ENCODE measurements at places on chromosomes 6 and 20. TPM values are rescaled to one million over a fixed set of nuclear protein-coding genes. Genes with fewer than 3 reads are reported as not detected.
A peak's percentile ranks its signal among the peaks of the same experiment; 100 is the strongest.

DNA sequence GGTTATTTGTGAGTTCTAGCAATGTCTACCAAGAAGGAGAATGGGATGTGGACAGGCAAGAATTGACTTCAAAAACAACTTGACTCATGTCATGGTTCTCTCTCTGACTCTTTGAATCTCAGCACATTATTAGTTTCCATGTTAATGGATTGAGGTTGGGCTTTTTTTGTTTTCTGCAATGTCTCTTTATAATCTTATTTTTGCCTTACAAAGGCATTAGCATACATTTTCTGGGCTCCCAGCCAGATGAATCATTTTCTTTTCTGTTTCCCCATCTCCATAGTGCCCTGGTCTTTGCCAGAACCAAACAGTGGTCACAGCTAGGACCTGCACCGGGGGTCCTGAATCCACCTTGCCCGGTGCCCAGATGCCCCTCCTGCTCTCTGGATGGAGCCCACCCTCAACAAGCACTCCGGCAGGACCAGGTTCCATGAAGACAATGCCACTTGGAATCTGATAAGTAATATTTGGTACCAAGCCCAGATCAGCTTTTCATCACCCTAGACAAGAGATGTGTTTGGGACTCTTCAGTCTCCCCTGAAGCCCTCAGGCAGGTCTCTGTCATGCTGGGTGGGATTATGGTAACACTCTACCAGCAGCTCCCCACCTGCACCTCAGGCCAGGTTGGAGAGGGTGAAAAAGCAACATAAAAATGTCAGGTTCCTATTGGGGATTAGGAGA lies 266.7 kb upstream of the SULF2 start:
- no peak for DNase-seq

Gene PPP1R16B
- 7.4 TPM for polyA plus RNA-seq

- DNase-seq, result no peak
Measured at GRCh38 chr6:42135722-42136121, 6.7 kb downstream of the C6orf132 start.

Gene KIF3B
- 43.5 TPM for polyA plus RNA-seq

- no peak for DNase-seq
Measured at GRCh38 chr6:84061613-84062398, 28.2 kb downstream of the MRAP2 start.

GRCh38 chr6:160349020-160349441 lies 853 bp downstream of the SLC22A3 start:
- no peak for DNase-seq

Gene PAX1
- 0.06 TPM for polyA plus RNA-seq

GRCh38 chr20:10433014-10433622 lies 904 bp downstream of the MKKS start:
- DNase-seq, result peak; percentile 15

DNA sequence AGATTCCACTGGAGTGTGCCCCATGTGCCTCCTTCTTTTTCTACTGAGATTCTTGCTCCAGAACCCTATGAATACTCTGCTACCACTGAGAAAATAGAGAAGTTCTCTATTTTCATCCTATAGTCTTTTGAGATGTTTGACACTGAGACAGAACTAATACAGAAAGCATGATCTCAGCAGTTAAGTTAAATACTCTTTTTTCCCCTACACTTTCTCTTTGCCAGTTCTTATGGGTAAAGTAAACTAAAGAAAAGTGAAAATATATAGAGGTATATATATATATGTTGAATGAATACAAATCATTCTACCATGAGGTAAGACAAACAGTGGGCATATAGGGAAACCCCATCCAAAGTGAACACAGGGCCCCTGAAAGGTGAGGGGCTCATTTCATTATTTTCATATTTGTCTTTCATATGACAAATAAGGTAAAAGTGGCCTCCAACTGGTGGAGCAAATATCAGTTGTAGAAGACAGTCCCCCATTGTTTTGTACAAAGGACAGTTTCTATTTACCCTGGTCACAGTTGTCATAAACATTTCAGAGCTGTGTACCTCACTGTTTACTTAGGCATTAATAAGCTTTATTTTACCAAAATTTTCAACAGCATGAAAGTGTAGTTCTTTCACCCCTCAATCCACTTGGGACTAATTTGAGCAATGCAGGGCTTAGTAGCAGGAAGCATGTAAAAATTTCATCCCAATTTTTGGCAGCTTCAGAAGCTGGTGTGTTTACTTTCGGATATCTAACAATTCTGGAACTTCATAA lies 188.3 kb upstream of the MARCKS start:
- no peak for DNase-seq

Gene TRIM40
- polyA plus RNA-seq, result 0.11 TPM

GRCh38 chr20:58985656-58986055 lies 4.6 kb downstream of the NELFCD start:
- DNase-seq, result no peak

Gene RWDD1
- polyA plus RNA-seq, result 95.4 TPM

GRCh38 chr6:139194740-139195139 lies 59.9 kb downstream of the HECA start:
- no peak for DNase-seq

- no peak for DNase-seq
Measured at GRCh38 chr6:43644940-43645612, at the start of gene RSPH9. TSS of gene RSPH9 (plus strand) at chr6:43645036. CDS start at chr6:43645099, 63 bp downstream.

DNA sequence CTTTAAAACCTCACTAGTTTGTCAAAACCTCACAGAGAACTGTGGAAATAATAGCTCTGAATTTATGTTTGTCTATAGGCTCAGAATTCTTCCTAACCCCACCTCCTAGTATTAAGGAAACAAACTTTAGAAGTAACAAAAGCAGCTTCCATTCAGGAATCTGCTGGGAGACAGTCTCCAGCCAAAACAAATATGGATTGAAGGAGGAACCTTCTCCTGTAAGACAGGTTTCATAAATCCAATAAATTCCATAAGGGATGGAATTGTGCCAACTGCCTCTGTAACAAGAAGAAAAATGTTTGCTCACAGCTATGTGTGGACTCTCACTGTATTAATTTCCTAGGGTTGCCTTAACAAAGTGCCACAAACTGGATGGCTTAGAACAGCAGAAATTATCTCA lies 7.5 kb downstream of the SYCP2 start:
- no peak for DNase-seq

GRCh38 chr6:46255528-46255927 lies 84.7 kb upstream of the ENPP5 start:
- DNase-seq, result no peak

Gene FERMT1
- polyA plus RNA-seq, result 5.6 TPM

GRCh38 chr20:48732081-48732829 lies 95.5 kb downstream of the PREX1 start:
- DNase-seq, result no peak

Gene RFX6
- polyA plus RNA-seq, result 0.05 TPM

DNA sequence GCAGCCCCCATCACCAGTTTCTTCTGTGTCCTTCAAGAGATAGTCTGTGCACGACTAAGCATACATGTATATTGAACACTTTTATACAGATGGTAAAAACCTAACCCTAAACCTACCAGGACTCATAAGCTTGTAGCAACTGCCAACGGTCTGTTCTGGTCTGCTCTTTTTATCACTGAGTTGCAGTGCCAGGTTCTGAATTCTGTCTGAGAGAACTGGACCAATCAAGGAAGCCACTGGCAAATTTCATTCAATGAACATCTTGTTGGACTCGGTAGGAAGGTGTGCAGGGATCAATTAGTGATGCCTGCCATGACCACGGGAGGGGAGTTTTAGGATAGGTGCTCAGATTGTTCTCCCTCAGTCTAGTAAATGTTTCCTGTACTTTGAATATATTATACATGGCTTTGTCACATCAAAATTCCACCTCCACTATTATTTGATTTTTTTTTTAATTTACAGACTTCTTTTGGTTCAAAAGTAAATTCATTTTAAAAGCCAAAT lies 146.8 kb downstream of the EYA2 start:
- DNase-seq, result no peak

DNA sequence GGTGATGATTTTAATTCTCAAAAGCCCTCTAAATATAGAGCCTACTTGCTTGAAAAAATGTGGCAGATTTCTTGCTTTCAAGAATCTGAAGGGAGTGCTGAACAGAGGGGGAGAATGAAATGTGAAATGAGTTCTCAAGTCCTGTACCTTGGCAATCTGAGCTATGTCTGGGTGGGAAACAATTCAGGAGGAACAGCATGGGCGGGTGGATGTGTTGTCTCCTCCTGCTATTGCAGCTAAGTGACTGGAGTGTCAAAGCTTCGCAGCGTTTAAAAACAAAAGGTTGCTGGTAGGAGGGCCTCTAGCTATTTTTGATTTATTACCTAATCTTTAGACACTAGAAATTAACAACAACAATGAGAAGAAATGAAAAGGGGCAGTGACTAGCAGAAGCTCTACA lies 102.5 kb upstream of the ARG1 start:
- DNase-seq, result no peak

GRCh38 chr20:19502169-19502568 lies 255.9 kb upstream of the RIN2 start:
- DNase-seq, result no peak

Gene SLCO4A1
- 3.3 TPM for polyA plus RNA-seq

Gene NINL
- polyA plus RNA-seq, result 57.6 TPM

DNA sequence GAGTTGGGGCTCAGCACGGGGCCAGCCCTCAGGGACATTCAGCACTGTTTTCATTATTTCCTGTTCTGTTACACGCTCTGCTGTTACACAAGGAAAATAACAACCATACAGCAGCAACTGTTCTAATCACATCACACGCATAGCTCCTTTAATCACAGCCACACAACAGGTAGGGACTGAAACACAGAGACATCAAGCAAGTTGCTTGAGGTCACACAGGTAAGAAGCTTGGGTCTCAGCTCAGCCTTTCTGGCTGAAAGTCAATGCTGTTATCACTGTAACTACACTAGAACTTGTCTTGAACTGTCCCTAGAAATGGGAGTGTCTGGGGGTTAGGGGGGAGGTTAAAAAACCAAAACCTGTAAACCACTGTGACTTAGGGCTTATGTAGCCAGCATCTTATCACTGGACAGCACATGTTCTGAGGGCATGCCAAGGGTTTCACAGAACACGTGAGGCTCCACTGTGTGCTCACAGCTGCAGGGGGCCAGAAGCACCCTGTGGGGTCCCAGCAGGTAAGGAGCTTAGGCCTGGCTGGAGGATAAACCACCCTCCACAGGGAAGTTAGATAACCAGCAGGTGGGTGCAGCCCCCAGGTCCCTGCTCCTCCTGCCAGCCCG lies 146.0 kb downstream of the EYA2 start:
- no peak for DNase-seq

- DNase-seq, result no peak
Measured at GRCh38 chr6:44000164-44000842, 126.9 kb downstream of the MRPL14 start.

DNA sequence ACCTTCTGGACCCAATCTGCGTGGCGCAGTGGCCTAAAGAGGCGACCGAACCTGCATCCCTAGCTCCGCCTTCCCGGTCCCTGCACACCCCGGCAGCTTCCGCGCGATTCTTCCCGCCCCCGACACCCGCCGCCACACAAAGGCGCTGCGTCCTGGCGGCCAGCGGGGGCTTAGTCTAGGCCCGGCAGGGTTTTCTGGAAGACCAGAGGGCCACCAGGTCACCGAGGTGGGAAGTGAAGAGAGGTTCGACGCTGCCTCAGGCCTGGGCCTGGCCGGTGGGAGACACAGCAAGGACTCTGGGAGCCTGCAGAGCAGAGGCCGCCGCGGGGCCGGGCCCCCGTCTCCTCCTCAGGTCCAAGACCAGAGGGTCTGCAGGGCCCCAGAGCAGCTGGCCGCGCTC lies 154.9 kb downstream of the OR2B2 start:
- no peak for DNase-seq

- DNase-seq, result no peak
Measured at GRCh38 chr6:56986611-56987010, 31.7 kb downstream of the BEND6 start.

GRCh38 chr6:100426744-100427338 lies 37.9 kb downstream of the SIM1 start:
- no peak for DNase-seq

- no peak for DNase-seq
Measured at GRCh38 chr20:57600320-57601210, 19.7 kb downstream of the ZBP1 start.

Gene PRRT1
- polyA plus RNA-seq, result 2.4 TPM

DNA sequence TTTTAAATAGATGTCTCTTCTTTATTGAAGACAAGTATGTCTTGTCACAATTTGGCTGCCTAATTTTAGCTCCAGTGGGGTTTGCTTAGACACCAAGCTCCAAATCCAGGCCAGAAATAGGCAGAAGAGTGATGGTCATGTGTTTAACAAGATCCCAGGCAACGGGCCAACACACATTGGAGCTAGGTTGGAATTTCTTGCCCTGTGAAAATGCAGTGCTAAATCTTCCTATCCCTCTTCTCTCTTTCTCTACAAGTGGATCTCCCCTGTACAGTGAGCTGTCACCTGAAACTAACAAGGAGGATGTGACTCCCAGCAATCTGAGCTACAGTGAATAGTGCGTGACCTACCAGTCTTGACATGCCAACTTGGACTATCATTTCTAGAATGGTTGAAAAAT lies 65.3 kb upstream of the VGLL2 start:
- DNase-seq, result no peak

GRCh38 chr6:51450248-51450957 lies 631.7 kb downstream of the TFAP2B start:
- no peak for DNase-seq

DNA sequence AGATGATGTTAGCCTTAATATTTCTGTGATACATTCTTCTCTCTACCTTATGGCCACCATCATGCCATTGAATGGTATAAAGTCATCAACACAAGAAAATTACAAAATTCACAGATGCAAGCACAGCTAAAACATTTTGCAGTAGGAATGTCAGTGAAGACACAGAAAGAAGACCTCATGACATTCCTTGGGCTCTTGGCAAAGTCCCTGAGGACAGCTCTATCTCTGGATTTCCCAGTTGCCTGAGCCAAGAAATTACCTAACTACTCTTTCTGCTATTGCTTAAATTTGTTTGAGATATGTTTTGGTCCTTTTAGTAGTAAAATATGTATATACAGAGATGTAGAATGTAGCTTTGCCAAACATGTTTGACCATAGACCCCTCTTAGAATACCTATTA lies 201.0 kb upstream of the STXBP5 start:
- no peak for DNase-seq

DNA sequence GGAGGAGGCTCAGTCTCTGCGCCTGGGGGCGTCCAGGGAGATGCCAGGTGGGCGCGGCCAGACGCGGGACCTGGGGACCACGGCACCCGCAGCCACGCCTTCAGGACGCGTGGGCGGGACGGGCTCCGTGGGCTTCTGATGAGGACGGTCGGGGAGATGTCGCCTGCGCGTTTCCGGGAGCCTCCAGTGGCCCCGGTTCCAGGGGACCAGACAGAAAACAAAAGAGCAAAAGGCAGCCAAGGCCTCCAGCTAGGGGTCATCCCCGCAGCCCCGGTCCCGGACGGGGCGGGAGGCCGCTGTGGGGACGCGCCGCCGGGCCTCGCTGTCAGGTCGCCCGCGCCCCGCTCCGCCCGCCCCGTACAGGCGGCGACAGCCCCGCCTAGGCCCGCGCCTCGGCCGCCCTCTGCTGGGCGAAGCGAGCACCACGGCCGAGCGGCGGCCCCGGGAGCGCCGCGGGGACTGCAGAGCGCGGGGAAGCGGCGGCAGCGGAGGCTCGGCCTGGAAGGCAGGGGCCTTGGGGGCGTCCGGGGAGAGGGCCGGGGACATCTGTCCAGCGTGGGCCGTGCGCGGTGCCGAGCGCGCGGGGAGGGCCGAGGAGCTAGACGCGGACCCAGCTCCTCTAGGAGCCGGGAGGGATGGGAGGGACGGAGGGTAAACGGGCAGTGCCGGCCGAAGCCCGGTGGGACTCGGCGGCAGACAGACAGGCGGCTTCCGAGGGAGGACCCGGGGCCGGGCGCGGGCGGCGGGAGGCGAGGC lies 48.7 kb downstream of the TMEM242 start:
- DNase-seq, result peak; percentile 70

Gene BNIP5
- 0.11 TPM for polyA plus RNA-seq

GRCh38 chr6:155313602-155314091 lies 637 bp downstream of the TFB1M start:
- DNase-seq, result no peak

- no peak for DNase-seq
Measured at GRCh38 chr20:36372666-36373065, 66.5 kb downstream of the DLGAP4 start.

Gene EEF1A2
- polyA plus RNA-seq, result 1.1 TPM
